GM12864 (cell line): ENCODE measurements at places on chromosomes 16 and 17.

- no peak for DNase-seq
Observed at GRCh38 chr16:4042581-4042980, 73.7 kb downstream of the ADCY9 start.

GRCh38 chr17:42039794-42040763 lies 10.3 kb downstream of the C17orf113 start:
- no peak for DNase-seq

DNA sequence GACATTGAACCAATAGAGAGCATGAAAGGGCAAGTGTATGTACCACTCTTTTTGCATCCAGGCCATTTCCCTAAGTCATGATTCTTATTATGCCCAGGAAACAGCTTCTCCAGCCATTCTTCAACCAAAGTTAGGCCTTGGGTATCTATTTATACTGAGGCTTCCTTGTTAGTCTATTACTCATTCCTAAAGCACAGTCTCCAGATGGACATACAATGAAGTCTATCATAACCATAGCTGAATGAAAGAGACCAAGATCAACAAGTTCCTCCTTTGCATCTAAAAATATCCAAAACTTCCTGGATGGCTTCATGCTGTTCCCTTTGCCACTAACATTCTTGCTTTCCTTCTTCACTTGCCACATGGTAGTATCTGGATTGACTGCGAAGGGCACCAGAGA lies 265.9 kb downstream of the CDH8 start:
- DNase-seq: no peak

GRCh38 chr17:35416659-35417058 lies 15.6 kb downstream of the SLFN12 start:
- DNase-seq: no peak

DNA sequence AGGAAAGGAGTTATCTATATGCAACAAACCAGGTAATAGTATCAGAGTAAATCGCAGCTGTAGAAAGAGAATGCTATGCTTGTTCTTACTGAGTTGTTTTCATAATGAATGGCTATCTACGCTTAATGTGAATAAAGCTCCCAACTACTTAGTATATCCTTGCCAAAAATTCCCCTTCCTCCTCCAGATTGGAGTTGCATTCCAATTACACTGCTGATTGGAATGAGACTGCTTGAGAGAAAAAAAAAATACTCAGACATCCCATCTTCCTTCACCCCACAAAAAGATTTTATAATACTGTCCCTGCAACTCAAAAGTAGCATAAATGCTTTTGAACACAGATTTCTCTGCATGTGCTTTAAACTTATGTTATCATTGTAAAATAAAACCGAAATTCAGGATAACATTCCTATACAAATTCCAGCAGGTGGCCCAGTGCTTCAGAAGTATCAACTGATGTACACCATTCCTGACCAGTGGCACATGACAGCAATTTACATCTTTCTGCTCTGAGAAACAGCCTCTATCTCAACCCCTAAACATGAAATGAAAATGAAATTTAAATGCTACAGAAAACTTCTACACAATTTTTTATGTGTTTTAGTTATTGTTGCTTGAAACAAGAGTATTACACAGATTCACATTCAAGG lies 47.0 kb downstream of the SMURF2 start:
- no peak for DNase-seq

- DNase-seq: no peak
Observed at GRCh38 chr17:15882058-15882720, 62.7 kb upstream of the ADORA2B start.

- DNase-seq: no peak
Observed at GRCh38 chr17:835263-835662, 53.1 kb downstream of the MRM3 start.

DNA sequence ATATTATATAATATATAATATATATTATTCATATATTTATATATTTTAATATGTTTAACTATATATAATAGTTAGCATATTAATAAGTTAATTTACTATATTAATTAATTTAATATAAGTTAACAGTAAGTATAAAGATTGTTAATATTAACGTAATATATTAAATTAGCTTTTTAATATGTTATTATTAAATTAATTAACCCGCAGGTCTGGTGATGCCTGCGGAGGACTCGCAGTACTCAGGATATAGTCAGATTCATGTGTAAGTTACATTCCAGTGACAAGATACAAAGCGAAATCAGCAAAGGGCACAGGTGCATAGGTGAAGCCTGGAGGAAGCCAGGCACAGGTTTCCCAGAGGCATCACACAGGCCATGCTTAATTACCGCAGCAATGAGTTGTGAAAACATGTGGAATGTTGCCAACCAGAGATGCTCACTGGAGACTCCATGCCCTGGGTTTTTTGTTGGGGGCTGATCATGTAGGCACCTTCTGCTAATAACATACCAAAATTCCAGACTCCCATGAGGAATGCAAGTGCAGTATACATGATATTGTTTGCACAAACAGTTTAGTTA lies 130.4 kb upstream of the MPHOSPH6 start:
- DNase-seq: no peak

- no peak for DNase-seq
Observed at GRCh38 chr16:49725651-49726050, 130.3 kb downstream of the ZNF423 start.

DNA sequence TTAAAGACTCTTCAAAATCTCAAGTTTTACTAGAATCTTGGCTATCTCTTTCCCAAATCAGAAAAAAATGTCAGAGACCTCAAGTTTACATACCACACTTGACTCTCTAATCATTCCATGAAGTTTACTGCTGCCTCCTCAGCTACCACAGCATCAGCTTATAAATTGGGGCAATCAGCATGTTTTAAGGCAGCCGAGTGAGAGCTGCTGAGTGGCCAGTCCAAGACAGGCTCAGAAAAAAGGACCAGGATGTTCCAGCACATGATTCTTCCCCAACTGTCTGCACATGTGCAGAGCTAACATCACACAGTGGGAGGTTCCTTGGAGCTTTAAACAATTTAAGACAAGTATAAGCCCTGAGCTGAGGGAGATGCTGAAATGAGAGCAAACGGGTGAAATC lies 140.6 kb upstream of the NUDT7 start:
- no peak for DNase-seq

DNA sequence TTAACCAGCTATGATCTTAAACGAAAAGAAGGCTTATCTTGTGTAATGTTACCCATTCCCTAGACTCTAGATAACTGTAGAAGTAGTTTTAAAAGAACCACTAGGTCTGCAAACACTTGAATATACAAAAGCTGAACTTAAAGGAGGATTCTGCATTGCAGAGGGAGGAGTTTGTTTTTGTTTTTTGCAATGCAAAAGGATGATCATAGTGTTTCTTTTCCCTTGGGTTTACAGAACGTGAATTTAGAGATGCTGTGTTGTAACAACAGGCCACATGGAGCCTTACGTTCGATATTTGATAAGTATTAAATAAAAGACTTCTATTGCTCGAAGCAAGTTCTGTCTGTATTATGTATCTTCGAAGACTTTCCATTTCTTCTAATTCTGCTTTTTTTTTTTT lies 77.6 kb downstream of the CHD9 start:
- DNase-seq: no peak

DNA sequence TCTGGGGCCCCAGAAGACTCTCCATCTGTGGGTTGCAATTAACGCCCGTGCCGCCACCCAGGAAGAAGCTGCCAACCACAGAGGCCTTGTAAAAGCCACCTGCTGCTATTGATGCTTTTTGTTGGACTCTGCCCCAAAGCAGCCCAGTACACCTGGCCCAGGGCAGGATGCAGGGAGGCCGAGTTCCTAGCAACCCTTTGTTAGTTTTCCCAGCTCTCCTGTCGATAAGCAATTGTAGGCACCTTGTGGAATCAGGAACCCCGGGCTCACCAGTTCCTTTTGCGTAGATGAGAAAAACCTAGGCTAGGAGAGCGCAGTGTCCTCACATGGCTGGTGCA lies 103.3 kb downstream of the ABCC6 start:
- DNase-seq: no peak

DNA sequence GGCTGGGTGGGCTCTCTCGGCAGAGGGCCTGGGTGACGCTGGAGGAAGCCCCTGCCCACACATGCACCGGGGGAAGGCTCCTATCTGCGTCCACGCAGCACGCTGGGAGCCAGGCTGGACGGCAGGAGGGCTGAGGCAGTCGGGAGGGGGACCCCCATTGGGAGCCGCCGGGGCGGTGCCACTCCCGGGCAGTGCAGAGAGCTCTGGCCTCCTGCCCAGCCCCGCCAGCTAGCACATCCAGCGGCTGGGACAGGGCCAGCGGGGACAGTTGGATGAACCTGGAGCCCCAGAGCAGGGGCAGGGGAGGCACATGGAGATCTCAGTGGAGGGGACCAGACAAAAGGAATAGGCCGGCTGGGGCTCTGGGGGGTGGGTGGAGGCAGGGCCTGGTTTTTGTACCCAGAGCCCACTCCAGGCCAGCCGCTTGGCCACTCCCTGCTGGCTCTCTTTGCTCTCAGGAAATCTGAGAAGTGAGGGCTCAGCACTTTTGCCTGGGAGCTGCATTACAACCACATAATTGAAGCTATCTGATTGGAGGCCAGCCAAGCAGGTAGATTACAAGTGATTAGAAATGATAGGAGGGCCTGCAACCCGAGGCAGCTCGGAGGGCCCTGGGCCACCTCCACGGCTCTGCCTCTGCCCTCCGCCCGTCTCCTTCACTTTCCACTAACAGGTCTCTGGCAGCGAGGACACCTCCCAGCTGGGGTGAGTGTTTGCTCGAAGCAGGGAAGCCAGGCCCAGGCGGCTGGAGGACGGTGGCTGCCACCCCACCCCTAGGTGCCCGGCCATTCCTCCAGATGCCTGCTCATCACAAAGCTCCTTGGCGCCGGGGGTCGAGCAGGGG lies 40.1 kb downstream of the ENGASE start:
- DNase-seq: no peak

- DNase-seq: no peak
Observed at GRCh38 chr17:78883089-78883532, 19.9 kb downstream of the CEP295NL start.

DNA sequence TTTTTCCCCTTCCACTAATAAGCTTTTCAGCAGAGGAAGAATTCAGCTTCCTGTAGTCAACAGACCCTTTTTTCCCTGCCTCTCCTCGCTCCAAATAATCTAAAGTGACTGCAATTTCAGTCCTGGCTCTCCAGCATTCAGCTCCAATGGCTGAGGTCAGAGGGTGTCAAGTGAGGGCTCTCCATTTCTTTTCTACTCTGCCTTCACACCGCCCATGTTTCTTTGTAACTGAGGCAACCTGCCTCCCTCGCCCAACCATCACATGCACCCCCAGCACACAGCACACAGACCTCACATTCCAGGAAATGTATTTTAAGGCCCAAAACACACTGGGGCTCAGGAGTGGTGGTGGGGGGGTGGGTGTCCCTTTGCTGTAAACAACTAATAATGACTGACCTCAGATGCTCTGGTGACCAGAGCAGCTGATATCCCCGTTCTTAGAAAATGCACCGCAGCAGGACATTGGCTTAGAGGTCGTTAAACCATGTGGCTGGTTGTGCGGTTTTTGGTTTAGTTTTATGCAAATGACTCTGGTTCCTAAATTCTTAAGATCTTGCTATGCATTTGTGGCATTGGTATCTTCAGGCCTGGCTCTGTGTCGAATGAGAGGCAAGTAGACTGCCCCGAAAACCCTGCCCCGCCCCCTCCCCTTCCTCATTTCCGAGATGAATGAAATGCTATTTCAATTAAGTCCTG lies 203.6 kb downstream of the ZFHX3 start:
- no peak for DNase-seq

DNA sequence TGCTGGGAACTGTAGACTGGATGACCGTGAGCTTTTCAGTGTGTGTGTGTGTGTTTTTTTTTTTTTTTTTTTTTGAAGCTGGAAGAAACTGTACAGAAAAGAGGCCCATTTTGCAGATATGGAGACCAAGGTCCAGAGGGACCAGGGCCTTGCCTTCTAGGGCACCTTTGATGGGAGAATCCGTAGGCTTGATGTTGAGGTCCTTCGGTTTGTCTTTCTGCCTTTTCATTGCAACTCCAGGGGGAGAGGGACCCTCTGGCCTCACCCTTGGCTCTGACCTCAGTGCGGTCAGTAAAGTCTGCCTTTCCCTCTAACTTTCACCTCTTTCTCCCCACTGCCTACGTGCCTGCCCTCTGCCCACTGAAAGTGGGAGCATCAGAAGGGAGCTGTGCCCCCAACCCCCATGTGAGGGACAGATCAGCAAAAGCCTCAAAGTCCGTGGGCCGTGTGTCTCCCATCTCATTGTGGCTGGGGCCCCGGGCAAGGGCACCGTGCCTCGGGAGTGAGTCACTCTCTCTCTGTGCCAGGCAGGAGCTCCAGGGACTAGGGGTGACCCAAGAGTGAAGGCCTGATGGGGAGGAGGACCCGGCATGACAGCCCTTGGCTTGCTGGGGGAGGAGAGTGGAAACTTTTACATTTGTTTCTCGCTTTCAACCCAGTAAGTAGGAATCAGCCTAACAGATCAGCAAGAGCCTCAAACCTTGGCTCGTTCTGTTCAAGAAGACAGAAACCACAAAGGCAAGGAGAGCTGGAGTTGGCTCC lies 123.6 kb downstream of the CMIP start:
- no peak for DNase-seq
